ENCODE measurements at places on chromosomes 5 and 9. TPM values are rescaled to one million over a fixed set of nuclear protein-coding genes. Genes with fewer than 3 reads are reported as not detected.

Gene PLPP7
- 0.57 TPM for polyA plus RNA-seq

Gene TMEM232
- 0.50 TPM for polyA plus RNA-seq

Gene CARTPT
- not detected for polyA plus RNA-seq

Gene UBQLN1
- 124 TPM for polyA plus RNA-seq

Gene LRRC14B
- polyA plus RNA-seq: not detected

Gene PCDHA12
- not detected for polyA plus RNA-seq

Gene TLX3
- not detected for polyA plus RNA-seq

Gene NDUFA8
- 90.4 TPM for polyA plus RNA-seq

DNA sequence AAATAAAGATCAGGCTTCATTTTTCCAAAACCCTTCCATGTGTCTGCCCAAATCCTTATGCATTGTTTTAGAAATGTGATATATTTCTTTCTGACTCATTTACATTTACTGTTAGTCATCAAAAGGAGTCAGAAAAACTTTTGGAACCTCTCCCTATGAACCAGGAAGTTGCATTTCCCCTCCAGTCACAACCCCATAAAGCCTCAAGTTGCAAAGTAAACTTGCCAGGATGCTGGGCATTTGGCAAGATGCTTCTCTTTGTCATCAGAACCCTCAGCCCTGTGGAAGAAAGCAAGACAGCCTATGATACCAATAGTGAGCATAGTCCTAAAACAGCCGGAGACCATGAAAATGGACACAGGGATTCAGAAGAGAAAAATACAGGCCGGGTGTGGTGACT, 84.2 kb downstream of the MUSK start:
- peak; percentile 83 for DNase-seq

GRCh38 chr5:95778713-95779436, 43.7 kb downstream of the GLRX start:
- DNase-seq: no peak

DNA sequence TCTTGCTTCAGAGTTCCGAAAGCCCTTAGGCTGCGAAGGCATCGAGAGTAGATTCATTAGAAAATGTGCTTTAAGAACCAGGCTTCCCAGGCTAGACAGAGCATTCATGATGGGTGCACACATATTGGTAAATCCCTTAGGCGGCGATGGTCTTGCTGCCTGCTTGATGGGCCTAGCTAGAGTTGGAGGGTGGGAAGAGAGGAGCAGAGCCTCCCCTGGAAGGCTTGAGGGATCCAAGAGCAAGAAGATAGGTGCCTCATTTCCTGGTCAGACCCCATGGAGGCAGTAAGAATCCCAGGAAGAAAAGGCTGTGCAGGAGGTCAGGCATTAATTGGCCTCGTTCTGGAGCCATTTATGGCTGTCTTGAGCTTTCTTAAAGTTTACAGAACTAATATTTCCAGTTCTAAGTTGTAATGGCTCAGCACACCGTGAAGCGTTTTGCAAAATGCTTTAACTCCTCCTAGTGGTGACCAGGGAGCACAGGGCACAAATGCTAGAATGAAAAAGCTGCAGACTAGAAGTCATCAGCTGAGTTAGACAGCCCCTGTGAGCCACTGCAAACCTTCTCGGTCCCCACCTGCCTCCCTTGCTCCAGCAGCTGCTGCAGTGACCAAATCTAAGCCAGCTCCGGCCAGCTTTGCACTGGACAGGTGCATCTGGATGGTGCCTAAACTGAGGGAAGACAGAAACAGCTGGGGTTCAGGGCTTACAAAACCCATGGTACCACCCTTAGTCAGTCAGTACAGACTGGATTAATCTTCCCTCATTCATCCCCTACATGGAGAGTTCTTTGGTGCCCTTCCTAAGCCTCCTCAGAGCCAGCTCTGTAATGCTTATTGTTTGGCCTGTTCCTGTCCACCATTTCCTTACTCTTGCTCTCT, 14.7 kb downstream of the SLC45A2 start:
- DNase-seq: peak; percentile 43

- no peak for DNase-seq
Measured at GRCh38 chr9:23081377-23081776, 634.8 kb downstream of the DMRTA1 start.

DNA sequence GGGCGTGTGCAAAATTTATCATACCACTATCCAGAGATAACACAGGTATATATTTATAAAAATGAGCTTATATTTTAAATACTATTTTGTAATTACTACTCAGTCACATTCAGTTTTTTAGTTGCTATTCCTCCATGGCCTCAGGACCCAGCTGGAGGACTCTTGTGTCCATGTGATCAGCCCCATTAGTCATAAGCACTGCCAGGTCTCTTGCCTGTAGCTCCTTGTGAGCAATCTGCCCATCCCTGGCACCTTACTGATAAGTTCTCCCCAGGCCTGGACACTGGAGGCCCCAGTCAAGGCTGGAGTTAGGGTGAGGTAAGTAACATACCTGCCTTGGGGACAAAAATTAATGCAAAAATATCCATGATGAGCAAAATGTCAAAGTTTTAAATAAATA, 29.5 kb upstream of the ADRB2 start:
- no peak for DNase-seq

DNA sequence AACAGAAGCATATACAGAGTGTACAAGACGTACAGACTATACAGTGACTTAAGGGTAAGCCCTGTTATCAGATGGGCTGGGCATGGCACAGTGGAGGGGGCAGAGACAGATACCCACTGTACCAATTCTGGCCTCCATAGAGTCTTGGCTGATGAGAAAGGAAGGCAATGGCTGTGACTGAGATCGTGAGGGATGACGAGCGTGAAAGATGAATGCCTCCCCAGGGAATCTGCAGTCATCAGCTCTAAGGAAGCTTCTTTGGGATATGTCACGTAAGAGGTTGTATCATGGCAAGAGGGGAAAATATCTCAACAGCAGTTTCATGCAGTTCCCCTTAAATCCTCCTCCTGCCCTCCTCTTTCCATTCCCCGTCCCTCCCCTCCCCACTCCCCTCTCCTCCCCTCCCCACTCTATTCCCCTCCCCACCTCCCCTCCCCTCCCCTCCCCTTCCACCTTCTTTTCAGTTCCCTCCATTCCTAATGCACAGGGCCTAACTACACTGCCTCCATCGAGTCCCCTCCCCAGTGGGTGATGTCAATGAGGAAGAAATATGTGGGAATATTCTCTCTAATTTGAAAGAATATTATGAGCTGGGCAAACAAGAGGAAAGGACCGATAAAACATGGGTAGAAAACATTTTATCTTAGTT, 226.4 kb upstream of the DAP start:
- no peak for DNase-seq

GRCh38 chr5:113713051-113713450, 199.6 kb downstream of the YTHDC2 start:
- no peak for DNase-seq

GRCh38 chr9:135888766-135889394, 18.5 kb downstream of the CAMSAP1 start:
- DNase-seq: no peak

DNA sequence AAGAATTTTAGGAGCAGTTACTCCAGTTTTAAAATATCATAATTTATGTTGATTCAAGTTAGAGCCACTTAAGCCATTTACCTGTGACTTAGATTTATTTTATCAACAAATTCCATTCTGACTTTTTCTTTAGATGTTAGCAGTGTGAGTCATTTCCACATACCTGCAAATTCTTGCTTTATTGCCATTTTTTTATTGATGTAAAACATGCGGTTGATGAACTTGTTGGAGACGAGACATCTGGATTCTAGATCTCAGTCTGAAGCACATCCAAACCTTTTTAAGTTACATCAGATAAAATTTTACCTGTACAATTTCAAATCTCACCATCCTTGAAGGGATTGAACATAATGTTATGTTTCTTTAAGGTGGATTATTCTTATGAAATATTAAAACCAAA, 240.9 kb downstream of the IRX1 start:
- DNase-seq: no peak
